ENCODE measurements at places on chromosomes 2 and 18.

DNA sequence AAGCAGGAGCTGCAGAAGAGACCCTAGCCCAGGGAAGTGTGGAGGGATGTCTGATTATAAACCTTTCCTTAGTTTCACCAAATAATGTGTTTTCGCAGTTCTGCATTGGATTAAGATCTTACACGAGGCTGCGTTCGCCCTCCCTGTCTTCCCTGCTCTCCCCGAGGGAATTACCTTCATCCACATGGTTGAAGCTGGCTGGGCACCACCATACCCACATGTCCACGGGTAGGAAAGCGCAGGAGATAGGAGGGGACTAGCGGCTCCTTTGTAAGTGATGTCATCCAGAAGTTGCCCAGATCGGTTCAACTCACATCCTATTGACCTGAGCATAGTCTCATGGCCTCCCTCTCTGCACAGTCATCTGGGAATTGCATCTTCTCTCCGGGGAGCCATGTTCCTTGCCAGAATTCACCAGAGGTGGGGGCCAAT lies 1.1 kb downstream of the TTL start:
- H3K4me1 ChIP-seq = peaks cover 11% of the 10 kb centered on the region
- peak overlapping the region; percentile 70 for H3K4me3 ChIP-seq
- H3K27ac ChIP-seq = peak overlapping the region; percentile 89
- no peaks in the 10 kb centered on the region for H3K36me3 ChIP-seq
- no peaks in the 10 kb centered on the region for H3K27me3 ChIP-seq

- no peak for DNase-seq
- H3K27me3 ChIP-seq = peaks cover 81% of the 10 kb centered on the region
- no peaks in the 10 kb centered on the region for H3K36me3 ChIP-seq
- H3K4me3 ChIP-seq = no peak overlapping the region
- H3K4me1 ChIP-seq = peaks cover 18% of the 10 kb centered on the region
Observed at GRCh38 chr2:174335254-174335987, 667 bp downstream of the SP9 start.

GRCh38 chr2:28365158-28365557 lies 27.5 kb upstream of the FOSL2 start:
- no peaks in the 10 kb centered on the region for H3K27me3 ChIP-seq
- H3K4me1 ChIP-seq = no peaks in the 10 kb centered on the region
- DNase-seq = no peak
- H3K4me3 ChIP-seq = no peak overlapping the region
- H3K27ac ChIP-seq = no peak overlapping the region

GRCh38 chr18:7388741-7389140 lies 157.9 kb downstream of the LRRC30 start:
- DNase-seq = no peak
- no peaks in the 10 kb centered on the region for H3K27me3 ChIP-seq

- DNase-seq = no peak
- no peaks in the 10 kb centered on the region for H3K36me3 ChIP-seq
- no peaks in the 10 kb centered on the region for H3K4me1 ChIP-seq
- no peaks in the 10 kb centered on the region for H3K27me3 ChIP-seq
- no peak overlapping the region for H3K27ac ChIP-seq
Observed at GRCh38 chr18:35991696-35992095, 19.2 kb downstream of the RMP24 start.

DNA sequence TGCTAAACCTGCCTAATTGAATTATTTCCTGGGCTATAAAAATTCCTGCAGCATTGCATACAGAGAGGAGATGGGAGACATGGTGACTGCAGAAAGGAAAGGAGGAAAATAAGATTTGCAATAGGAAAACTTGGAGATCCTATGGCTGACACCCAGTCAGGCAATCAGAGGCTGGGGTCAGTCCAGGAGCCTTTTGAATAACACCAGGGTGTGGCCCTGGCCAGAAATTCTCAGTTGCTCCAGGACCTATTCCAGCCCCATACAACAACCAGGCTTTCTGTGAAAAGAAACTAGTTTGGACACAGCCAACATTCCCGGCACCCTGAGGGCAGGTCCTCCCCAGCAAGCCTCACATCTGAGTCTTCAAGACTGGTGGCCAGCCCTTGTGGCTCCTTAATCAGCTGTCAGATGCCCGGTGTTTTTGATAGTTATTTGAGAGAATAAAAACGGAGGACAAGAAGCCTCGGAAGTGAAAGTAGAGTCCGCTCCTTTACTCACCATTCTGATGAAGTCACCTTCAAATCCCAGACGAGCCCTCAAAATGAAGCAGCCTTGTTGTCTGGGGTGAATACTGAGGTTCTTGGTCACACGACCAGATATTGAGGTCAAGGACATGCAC lies 31.1 kb upstream of the GMCL1 start:
- peaks cover 6% of the 10 kb centered on the region for H3K4me1 ChIP-seq
- no peaks in the 10 kb centered on the region for H3K36me3 ChIP-seq
- H3K27ac ChIP-seq = peak overlapping the region; percentile 84
- H3K27me3 ChIP-seq = no peaks in the 10 kb centered on the region

- H3K27me3 ChIP-seq = no peaks in the 10 kb centered on the region
- H3K4me1 ChIP-seq = no peaks in the 10 kb centered on the region
- no peaks in the 10 kb centered on the region for H3K36me3 ChIP-seq
- no peak for DNase-seq
- no peak overlapping the region for H3K4me3 ChIP-seq
Observed at GRCh38 chr2:1653956-1654695, 90.2 kb downstream of the PXDN start.

- no peak for DNase-seq
- H3K27me3 ChIP-seq = no peaks in the 10 kb centered on the region
- no peaks in the 10 kb centered on the region for H3K4me1 ChIP-seq
- H3K4me3 ChIP-seq = no peak overlapping the region
Observed at GRCh38 chr2:217063238-217063755, 203.4 kb upstream of the TNP1 start.

DNA sequence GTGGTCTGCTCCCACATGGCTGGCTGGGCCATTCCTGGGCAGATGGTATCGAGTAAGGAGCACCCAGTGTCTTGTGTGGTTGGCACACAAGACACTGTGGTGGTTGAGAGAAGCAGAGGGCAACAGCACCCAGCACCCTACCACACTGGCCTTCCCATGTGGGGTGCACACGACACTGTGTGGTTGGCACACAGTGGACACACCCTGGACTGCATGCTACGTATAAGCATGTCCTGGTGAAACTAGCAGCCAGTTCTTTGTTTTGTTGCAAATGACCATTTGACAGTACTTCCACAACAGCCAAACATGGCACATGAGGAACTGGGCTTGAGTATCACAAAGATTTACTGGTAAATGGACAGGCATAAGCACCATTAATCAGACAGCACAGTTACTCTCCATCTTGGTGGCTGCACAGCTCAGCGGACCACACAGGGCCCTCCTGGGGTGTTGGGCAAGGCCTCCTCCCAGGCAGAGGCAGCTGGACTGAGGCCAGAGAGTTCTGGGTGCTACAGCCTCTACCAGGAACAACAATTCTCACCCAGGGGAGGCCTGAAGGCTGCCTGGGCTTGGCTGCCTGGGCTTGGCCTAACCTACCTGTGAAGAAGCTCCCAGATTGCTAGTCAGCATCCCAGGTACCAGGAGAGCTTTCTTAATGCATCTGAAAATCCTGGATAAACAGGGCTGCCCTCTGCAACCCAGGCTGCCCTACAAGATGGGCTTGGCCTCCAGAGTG lies 59.3 kb upstream of the ALPP start:
- DNase-seq = no peak
- no peaks in the 10 kb centered on the region for H3K27me3 ChIP-seq
- H3K4me1 ChIP-seq = no peaks in the 10 kb centered on the region
- H3K4me3 ChIP-seq = no peak overlapping the region
- no peak overlapping the region for H3K27ac ChIP-seq
- no peaks in the 10 kb centered on the region for H3K36me3 ChIP-seq

DNA sequence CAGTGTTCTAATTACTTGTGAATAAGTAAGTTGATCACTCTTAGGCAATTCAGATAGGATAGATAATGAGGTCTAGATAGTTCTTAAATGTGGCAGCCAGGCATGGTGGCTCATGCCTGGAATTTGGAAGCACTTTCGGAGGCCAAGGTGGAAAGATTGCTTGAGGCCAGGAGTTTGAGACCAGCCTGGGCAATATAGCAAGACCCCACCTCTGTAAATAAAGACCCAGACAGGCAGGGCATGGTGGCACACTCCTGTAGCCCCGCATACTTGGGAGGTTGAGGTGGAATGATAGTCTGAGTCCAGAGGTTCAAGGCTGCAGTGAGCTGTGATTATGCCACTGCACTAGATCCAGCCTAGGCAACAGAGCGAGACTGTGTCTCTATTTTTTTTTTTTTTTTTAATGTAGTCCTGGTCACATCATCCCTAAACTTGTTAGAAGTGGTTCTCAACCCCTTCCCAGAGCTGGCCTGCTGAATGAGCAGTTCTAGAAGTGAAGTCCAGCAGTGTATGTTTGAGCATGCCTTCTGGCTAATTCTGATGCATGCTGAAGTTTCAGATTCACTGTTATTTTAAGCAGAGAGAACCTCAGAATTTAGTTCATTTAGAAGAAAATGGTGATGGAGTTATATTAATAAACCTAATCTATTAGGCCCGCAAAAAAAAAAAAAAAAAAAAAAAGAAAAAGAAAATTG lies 306.2 kb downstream of the PRKCE start:
- no peak for DNase-seq
- no peak overlapping the region for H3K4me3 ChIP-seq
- no peak overlapping the region for H3K27ac ChIP-seq

- H3K27me3 ChIP-seq = no peaks in the 10 kb centered on the region
- no peak overlapping the region for H3K27ac ChIP-seq
- no peak for DNase-seq
Observed at GRCh38 chr2:202491514-202491913, 115.4 kb downstream of the BMPR2 start.

DNA sequence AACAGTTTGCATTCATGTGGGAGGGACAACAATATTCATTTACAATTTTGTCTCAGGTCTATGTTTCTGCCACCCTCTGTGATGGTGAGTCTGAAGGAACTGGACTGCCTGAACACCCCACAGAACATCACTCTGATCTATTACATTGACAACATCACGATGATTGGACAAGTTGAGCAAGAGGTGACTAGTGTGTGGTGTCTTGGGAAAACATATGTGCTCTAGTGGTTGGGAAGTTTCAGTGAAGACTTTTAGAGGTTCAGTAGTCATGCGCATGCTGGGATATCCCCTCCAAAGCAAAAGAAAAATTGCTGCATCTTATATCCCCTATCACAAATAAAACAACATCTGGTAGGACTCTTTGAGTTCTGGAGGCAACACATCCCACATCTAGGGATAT lies 18.6 kb upstream of the CTLA4 start:
- H3K27me3 ChIP-seq = no peaks in the 10 kb centered on the region
- H3K27ac ChIP-seq = no peak overlapping the region
- H3K36me3 ChIP-seq = no peaks in the 10 kb centered on the region
- no peak overlapping the region for H3K4me3 ChIP-seq
- DNase-seq = no peak

GRCh38 chr2:11042841-11043240 lies 112.4 kb upstream of the SLC66A3 start:
- no peaks in the 10 kb centered on the region for H3K36me3 ChIP-seq
- no peak overlapping the region for H3K27ac ChIP-seq
- no peaks in the 10 kb centered on the region for H3K4me1 ChIP-seq
- no peak overlapping the region for H3K4me3 ChIP-seq
- no peak for DNase-seq

DNA sequence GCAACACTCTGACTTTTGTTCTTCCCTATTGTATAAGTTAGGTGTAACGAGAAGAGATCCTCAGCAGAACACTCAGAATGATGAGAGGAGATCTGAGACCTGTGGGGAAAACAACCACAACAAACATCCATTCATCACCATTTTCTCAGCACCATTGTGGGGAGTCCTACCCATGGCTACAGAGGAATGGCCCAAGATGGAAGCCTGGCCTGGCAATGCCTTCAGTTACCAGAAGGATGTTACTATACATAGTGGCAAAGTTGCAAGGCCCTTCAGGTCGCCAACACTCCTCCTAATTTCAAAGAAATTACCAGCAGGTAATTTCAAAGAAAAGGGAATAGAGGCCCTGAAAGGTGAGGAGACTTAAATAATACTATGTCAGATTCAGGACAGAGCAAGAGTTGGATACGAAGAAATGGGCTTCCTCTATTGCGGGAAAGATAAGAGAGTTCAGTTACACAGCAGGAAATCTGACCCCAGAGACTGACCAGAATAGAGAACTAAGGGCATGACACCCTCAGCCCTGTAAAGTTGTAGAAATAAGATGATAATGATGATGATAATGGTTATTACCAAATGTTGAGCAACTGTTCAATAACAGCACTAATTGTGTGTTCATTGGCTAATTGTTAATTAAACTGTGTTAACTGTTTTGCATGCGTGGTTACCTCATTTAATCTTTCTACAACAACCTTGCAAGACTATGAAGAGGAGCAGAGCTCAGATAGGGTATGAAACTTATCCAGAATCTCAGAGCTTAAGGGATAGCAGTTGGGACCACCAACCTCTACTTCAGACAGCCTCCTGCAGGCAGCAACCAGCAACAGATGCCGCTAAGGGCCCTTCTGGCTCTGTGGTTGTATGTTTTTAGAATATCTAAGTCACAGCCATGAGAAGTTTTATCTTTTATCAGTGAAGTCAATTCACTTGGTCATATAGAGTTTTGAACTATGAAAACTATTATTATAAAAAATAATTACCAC lies 37.5 kb downstream of the DHRS9 start:
- no peaks in the 10 kb centered on the region for H3K27me3 ChIP-seq
- no peak overlapping the region for H3K4me3 ChIP-seq
- no peaks in the 10 kb centered on the region for H3K36me3 ChIP-seq
- DNase-seq = no peak
- H3K27ac ChIP-seq = no peak overlapping the region

DNA sequence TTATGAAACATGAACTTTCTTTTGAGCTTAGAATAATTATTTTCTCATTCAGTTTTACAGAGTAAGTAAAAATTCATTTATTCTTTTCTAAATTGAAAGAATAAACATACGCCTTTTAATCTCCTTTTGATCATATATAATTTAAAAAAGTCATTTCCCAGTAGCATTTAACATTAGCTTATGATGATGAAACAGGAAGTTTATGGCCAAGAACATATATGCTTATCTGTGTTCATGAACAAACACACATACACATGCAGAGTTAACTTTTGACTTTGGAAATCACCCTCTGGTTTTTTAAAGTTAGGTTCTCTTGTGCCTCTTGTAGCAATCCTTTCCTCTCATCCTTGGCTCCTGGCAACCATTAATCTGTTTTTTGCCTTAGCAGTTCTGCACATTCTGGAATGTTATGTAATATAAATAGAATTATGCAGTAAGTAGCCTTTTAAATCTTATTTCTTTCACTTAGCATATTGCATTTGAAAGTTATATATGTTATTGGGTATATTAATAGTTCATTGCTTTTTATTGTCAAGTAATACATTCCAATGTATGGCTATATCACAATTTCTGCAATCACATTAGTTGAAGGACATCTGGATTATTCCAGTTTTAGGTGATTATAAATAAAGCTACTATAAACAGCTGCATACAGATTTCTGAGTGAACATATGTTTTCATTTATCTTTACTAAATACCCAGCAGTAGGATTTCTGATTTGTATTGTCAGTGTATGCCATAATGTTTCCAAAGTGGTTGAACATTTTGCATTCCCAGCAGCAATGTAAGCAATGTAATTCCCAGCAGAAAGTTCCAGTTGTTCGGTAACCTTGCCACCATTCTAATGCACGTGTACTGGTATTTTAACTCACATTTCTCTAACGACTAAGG lies 210.3 kb downstream of the ZRANB3 start:
- no peak for DNase-seq
- H3K27me3 ChIP-seq = no peaks in the 10 kb centered on the region
- no peak overlapping the region for H3K4me3 ChIP-seq
- no peaks in the 10 kb centered on the region for H3K36me3 ChIP-seq
- no peak overlapping the region for H3K27ac ChIP-seq

GRCh38 chr2:69554568-69554967 lies 89.0 kb downstream of the AAK1 start:
- DNase-seq = no peak
- H3K4me3 ChIP-seq = no peak overlapping the region
- no peaks in the 10 kb centered on the region for H3K4me1 ChIP-seq
- no peak overlapping the region for H3K27ac ChIP-seq
- no peaks in the 10 kb centered on the region for H3K36me3 ChIP-seq
